GM23248 (cell line): ENCODE measurements at places on chromosomes 6 and 20.

GRCh38 chr6:83474309-83474708, 38.0 kb upstream of the PRSS35 start:
- no peak for DNase-seq

DNA sequence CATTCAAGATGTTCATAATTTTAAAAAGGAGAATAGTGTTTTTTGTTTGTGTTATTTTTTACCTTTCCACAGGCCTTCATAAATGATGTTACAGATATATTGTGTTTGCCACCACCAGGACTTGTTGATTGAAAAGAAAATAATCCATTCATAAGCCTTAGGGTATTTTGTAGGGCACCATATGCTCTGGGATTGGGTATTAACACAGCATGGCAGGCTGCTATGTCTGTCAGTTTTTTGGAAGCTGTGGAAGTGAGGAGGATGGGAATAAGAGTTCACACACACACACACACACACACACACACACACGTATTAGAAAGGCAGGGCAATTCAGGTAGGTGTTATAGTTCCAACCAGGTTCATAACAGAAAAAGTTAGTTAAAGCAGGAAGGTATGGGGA, 237.9 kb downstream of the HDGFL1 start:
- no peak for DNase-seq

DNA sequence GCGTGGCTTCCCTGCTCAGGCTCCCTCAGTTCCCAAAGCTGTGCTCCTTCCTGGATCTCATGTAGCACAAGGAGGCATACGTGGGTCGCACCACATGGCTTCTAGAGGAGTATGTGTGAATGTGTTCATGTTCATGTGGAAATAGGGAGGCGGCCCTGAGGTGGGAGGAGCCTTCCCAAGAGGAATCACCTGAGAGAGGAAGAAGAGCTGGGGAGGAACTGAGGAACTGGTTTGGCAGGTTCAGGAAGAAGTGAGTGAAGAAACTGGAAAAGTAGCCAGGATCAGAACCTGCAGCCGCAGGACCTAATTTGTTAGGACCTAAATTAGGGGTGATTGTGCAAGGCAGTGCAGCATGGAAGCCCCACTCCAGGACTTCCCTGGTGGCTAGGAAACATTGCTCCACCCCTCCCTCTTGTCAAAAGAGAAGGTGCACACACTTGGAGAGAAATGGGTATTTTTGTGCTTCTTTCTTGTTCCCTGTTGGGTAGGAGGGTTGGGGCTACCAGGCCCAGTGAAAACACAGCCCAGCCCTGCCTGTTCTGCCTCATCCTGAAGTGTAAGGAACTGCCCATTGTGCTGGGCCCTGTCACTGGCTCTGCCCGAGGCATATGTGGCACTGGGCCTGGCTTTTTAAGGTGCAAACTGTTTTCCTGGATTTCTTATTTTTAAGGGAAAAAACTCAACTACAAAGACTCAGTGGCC, 20.7 kb downstream of the SYNJ2 start:
- peak; percentile 65 for DNase-seq

DNA sequence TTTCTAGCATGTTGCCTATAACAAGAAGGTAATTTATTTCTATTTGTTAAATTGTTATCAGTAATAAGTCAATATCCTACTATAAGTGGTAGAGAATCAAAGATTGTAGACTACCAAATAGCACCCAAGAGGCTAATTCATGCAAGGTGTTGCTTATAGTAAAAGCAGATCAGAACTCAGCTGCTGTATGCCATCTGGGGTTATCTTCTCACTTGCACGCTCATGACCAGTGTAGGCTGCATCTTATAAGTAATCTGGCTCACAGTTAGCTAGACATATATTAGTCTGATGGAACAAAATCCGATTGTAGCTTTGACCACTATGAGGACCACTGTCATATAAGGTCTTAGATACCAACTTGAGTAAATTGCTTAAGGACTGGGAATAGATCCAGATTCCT, 17.0 kb downstream of the TOP1 start:
- DNase-seq: no peak

GRCh38 chr6:28673787-28674671, 148.3 kb downstream of the GPX5 start:
- DNase-seq: peak; percentile 71

GRCh38 chr6:39377539-39377950, 55.0 kb upstream of the KCNK16 start:
- DNase-seq: peak; percentile 88

DNA sequence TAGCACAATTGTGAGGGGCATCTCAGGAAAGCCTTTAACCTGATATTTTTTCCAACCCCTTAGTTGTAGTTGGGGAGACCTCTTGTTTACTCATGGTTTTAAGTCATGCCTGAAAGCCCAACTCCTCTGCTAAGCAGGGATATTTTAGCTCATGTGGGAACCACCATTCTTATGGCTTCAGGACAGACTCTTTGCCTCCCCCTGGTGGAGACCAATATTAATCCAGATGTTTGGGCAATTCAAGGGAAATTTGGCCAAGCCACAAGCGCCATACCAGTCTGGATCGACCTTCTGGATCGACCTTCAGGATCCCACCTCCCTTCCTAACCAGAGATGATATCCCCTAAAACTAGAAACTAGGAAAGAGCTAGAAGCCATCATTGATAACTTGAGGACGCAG, 211.2 kb downstream of the C6orf118 start:
- DNase-seq: peak; percentile 32

- peak; percentile 53 for DNase-seq
Measured at GRCh38 chr6:121305957-121306607, 28.2 kb downstream of the TBC1D32 start.

DNA sequence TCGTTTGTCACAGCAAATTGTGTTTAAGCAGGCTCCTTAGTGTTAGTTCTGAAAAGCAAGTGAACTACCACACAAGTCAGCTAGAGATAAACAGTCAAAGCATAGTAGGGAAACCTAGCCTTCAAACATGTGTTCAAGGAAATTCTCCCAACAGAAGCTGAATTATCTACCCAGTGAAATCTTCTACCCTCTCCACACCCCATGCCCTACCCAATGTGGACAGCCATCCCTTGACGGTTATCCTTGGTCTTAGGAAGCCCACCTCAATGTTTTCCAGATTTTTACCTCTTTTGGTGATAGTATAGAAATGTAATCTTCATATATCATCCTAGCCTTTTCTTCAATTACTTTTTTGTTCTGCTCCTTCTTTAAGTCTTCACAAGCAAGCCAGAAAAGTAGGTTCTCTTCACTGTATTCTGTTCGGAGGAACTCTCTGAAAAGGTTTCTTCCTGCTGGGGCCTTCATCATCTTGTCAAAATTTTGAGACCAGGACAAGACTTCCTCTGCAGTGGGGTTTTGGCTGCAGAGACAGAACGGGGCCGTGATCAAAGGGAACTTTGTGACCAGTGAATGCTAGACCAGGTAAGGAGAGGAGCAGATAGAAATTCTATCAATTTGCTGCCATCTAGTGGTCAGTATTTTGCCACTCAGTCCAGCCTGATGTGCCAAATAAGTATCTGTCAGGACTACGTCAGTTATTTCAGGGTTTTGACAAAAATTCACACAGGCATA, 21.6 kb upstream of the MTRF1L start:
- peak; percentile 65 for DNase-seq

GRCh38 chr6:35206346-35206745, 7.4 kb upstream of the SCUBE3 start:
- DNase-seq: peak; percentile 78

GRCh38 chr6:116762235-116762634, 3.3 kb downstream of the FAM162B start:
- no peak for DNase-seq

DNA sequence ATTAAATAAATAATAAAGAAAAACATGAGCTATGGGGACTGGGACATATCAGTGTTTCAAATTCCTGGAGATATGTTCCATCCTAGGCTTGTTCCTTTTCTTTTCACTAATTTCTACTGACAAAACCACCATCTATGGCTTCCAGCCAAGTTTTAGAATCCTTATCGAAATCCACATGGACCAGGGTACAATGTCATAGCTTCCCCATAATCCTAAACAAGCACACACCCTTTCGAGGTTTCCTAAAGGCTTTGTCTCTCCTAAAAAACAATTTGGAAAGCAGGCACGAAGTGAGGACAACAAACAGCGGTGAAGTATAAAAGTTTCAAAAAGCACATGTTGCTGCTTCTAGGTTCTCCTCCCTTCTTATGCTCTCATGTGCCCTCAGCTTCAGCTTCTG, 13.3 kb upstream of the DST start:
- DNase-seq: no peak

DNA sequence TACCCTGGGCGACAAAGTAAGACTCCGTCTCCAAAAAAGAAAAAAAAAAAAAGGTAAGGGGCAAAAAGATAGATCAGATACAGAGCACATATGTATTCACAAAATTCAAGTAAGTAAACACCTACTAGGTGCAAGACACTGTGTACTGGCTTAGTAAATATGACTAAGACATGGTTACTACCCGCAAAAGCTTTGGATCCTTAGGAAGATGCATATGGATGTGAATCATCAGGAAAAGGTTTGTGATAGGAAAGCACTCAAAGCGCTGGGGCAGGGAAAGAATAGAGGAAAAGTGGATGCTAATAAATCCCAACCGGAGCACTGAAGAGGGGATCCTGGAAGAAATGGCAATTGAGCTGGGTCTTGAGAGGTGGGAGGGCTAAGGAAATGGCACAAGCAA, 118.8 kb upstream of the FAM184A start:
- DNase-seq: no peak

- DNase-seq: peak; percentile 74
Measured at GRCh38 chr6:16800942-16801341, 39.7 kb upstream of the ATXN1 start.

DNA sequence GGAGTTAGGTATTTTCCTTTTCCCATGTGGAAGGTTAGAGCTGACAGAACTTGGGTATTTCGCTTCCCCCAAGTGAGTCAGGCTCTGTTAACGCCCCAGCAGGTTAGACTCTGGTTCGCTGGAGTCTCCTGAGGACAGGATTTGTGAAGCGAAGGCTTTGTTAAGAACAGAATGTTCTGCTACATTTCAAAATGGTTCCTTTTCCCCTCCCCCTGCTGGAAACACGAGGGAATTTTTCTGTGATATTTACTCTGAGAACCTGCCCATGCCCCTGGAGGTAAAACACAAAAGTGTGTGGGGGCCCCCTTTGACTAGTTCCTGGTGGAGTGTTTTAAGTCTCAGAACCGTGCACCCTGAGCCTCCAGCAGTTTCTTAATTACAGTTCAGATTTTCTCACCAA, 731.4 kb upstream of the CITED2 start:
- DNase-seq: peak; percentile 12

DNA sequence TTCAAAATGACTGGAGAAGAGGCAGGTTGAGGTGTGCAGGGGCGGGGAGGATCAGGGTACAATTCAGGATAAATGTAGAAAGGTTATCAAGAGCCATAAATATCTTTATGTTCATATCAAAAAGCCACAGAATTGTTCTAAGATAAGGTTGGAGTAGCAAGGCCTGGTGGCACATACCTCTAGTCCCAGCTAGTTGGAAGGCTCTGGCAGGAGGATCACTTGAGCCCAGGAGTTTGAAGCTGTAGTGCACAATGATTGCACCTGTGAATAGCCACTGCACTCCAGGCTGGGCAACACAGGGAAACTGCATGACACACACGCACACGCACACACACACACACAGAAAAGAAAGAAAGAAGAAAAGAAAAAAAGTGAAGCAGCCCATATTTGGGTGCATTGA, 194.8 kb downstream of the GRIK2 start:
- DNase-seq: no peak

- peak; percentile 80 for DNase-seq
Measured at GRCh38 chr20:31569163-31570020, 35.7 kb upstream of the ID1 start.

DNA sequence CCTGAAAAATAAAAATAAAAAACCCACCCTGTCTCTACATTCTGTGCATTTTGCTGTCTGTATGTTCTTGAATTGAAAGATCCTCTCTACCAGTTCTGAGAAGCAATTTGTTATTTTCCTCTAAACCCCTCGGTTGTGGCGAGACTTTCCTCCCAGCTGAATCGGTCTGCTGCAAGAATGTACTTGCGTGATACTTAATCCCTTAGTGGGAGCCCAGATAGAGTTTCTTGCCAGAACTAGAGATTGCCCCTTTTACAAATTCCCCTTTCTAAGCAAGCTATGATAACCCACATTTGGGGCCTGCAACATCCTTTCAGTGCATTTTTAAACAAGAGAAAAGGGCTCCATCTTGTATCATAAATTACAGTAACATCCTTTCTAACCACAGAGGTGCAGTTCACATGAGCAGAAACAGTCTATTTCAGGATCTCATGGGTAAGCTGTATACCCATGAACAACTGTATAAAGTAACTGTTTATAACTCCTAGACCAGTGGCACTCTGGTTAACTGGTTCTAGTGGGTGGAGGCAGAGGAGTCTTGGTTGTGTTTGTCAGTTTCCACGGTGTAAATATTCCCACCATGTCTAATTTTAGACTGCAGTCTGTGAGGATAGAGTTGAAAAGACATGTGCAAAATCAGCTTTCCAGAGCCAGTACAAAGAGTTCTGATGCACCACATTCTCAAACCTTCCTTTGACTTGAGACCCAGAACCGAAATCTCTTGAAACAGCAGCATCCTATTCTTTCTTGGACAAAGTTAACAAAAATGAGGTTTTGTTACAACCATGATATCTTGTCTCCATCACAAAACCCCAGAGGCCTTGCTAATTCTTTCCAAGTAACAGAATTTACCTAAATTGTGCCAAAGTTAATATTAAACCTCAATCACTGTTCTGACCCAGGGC, 113.1 kb upstream of the ZNF217 start:
- DNase-seq: peak; percentile 16

- DNase-seq: no peak
Measured at GRCh38 chr20:20941468-20941889, 164.7 kb downstream of the LINC00237 start.

DNA sequence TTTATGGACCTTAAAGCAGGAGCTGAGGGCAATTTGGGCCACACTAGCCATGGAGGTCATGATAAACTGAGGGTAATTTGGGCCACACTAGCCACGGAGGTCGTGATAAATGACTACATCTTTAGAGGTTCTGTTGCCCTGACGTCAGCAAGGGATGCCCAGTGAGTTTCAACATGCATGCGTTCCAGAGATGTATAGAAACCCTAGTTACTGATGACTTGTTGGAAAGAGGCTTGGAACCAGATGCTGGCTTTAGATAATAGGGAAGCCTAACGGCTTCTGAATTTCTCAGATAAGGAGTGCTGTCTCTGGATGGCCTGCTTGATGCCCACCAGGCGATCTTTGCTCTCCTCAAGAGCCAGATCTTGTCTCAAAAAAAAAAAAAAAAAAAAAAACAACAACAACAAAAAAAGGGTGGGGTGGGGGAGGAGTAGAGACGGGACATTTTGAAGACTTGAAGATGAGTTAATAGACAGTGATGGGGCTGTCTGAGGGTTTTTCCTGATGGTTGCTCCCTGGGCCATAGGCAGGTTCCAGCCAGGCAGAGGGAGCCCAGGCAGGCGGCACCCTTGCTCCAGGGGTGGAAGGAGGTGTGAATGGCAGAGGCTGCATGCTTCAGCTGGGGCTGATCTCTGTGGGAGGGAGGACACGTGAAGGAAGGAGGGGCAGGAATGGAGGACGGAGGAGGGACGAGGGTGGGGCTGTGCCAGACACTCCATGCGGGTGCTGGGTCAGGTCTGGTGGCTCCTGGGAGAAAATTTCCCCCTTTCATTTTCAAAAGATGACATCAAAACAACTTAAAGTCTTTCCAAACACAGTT, 27.0 kb upstream of the FRMD1 start:
- DNase-seq: peak; percentile 8
